Left renal pelvis (tissue), 4 donors: ENCODE measurements at places on chromosomes 16 and 17. TPM values are rescaled to one million over a fixed set of nuclear protein-coding genes. Genes with fewer than 3 reads are reported as not detected.

Gene CDC27
- polyA plus RNA-seq = 64.5 TPM

DNA sequence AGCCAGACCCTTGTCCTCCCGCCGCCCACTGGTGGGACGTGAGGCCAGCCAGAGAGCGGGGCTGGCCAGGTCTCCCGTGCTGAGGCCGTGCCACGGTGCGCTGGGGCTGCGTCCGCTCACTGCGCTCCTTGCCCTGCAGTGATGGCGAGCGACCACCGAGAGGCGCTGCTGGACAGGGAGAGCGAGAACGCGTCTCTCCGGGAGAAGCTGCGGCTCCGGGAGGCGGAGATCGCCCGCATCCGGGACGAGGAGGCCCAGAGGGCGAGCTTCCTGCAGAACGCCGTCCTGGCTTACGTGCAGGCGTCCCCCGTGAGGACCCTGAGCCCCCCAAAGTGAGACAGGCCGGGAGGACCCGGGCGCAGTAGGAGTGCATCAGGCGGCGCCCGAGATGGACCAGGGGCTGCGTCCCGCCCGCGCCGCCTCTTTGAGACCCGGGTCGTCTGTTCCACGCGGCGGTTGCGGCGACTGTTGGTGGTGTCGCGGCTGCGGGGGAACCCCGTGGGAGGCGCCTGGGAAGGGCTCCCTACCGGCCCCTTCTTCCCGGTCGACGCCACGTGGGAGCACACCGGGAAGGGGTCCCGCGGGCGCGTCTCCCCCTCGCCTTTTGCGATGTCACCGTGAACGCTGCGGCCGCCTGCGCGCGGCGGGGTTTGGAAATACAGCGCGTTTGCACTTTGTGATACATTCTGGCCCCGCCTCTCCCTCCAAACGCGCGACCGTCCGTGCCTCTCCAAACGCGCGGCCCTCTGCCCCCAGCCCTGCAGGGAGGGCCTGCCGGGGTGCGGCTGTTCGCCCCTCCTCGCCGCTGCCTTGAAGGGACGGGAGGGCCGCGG lies 792 bp upstream of the RAC3 start:
- no peak for DNase-seq

GRCh38 chr16:89708481-89708931 lies 7.0 kb upstream of the SPATA2L start:
- DNase-seq = no peak

- DNase-seq = no peak
These were observed 78.3 kb downstream of the NLK start for GRCh38 chr17:28120766-28121165.

- DNase-seq = no peak
These were observed 1.7 kb downstream of the CMTM3 start for GRCh38 chr16:66605979-66606751.

- no peak for DNase-seq
These were observed 186.7 kb downstream of the MSI2 start for GRCh38 chr17:57442914-57443571.

DNA sequence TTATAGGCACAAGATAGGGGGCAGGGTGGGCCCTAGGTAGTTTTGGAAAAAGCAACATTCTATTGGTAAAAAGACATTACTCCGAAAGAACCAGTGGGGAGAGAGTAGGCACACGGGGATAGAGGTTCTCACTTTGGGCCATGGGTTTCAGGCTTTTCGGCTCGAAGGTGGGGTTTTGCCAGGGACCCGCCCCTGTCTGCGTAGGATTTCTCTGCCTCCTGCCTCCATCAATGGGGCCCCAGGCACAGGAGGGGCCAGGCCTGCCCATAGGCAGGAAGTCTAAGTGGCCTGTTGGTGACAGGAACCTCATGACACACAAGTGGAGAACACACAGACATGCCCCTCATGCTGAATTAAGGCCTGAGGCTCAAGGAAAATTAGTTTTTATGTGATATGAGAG lies 57.5 kb downstream of the RNF213 start:
- no peak for DNase-seq

DNA sequence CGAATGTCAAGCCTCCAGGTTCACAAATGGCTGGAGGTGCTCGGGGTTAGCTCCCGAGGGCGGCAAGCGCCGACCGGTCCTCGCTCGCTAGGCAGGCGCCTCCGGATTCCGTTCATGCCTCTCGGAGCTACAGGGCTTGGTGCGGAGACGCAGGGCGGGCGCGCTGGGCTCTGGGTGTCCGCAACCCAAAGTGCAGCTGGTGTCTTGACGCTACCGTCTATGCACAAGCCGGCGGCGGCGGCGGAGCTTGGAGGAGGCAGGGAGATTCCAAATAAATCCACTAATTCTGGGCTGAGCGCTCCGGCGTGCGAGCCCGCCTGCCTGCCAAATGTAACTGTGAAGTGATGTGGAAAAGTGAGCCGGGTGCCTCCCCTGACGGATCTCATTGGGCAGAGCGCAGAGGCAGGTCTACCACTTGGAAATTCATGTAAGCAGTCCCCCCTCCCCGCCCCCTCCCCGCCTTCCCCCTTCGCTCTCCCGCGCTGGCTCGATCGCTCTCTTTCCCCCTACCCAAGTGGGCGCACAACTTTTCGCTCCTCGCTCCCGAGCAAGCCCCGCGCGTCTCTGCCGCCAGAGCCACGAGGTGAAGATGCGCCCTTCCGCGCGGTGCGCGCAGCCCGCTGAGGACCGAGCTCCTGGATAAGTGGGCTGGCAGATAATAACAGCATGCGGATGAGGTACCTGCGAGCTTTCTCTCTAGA lies at the start of gene CDH8:
Gene CDH8, minus strand, starts transcription at position 338 of the 701 bp plus-strand sequence. CDS start 15,035 bp downstream, outside the sequence.
- DNase-seq = no peak

DNA sequence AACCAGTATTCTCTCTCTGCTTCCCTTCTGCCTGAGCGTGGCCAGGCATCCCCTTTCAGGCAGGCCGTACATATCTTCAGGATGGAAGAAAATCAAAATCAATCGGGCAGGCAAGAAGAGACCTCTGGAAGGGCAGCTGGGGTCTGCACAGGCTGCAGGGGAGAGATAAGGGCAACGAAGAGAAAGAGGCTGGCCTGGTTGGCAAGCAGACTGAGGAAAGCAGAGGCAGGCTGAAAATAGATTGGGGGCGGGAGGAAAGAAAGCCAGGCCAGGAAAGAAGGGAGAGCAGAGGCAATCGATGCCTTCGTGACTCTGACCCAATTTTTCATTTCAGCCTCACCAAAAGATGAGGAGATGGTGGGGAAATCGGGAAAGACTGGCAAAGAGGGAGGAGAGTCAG lies 18.1 kb downstream of the PIPOX start:
- no peak for DNase-seq

DNA sequence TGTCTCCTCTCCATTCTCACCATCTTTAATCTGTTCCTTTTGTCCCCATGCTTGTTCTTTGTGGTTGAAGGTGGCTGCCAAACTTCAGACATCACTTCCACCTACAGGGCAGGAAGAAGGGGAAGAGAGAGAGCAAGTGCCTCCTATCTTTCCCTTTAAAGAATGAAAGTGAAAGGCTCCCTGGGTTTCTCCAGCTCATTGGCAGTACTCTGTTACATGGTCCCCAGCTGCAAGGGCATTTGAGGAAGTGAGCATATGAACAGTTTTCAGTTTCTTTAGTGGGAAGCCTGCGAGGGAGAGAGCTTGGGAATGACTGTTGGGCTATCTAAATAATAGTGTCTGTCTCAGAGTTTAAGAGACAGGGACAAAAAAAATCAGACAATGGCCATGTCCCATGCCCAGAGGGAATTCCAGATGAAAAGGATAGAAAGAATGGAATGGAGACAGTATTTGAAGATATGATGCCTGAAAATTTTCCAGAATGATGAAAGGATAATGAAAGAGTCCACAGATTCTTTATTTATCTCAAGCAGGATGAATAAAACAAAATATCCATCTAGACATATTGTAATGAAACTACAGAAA lies 159.9 kb downstream of the LGALS9B start:
- DNase-seq = no peak
